Bronchial epithelial cell (primary cell): ENCODE measurements at places on chromosomes 5 and 9. TPM values are rescaled to one million over a fixed set of nuclear protein-coding genes. Genes with fewer than 3 reads are reported as not detected.

DNA sequence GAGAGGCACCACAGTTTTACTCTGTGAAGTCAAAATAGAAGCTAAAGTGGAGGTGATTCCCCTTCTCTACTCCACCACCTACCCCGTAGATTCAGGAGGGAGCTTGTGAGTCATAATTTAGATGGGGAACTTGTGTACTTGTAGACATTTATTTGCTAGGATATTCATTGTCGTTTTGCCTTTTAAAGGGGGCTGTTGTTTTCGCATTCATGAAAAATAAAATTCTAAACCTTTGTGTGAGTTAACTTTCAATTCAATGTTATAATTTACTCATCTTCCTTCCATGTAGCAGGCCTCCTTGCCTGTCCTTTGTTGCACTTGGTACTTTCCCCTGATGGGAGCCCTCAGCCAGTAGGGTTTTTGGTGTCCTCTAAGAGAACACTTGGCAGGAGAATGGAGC is 22.0 kb downstream of the SECISBP2 start:
- no peak for DNase-seq

- no peak for DNase-seq
Measured at GRCh38 chr9:132049323-132049882, 30.3 kb downstream of the MED27 start.

DNA sequence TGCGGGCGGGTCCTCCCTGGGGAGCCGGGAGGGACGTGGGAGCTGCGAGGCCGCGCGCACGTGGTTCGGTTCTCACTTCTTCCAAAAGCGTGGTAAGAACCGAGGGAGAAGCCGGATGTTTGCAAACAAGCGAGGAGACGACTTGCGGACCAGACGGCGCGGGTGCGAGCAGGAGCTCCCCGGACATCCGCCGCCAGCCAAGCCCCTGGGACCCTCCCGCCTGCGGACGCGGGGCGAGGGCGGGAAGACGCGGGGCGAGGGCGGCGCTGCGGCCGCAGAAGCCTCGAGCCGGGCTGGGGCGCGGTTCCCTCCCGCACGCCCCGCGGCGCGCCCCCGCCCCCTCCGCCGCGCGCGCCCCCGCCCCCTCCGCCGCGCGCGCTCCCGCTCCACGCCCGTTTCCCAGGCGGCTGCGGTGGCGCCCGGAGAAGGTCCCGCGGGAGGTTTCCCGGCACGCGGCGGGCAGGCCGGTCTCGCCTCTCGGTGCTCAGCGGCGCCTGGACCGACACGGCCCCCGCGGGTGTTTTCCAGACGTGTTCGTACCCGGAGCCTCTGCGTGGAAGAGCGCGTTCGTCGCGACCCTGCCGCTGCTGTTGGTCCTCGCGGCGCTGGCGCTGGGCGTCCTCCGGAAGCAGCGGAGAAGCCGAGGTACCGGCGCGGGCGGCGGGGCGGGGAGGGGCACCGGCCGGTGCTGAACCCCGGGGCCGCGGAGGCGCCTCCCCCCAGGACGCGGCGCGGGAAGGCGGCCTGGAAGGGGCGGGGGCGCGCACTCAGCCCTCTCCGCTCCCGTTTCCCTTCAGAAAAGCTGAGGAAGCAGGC is 12.8 kb downstream of the BTNL9 start:
- DNase-seq, result no peak

DNA sequence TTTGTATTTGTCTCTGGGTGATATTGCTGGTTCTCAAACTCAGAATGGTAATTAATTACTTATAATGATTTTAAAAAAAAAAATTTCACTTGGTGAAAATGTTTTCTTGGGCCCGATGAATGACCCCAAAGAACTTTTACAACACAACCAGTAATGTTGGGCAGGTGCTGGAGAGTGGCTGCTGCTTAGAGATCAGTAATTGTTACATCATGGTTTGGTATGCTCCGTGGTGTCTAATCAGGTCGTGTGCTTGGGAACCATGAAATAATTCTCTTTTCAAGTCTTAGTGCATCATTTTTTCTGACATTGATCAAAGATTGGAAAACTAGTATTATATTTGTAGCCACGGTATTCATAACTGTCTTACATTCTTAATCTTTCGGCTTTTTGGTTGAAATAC is 29.3 kb downstream of the PCBD2 start:
- DNase-seq, result no peak

GRCh38 chr5:59275510-59276324 is 617.8 kb downstream of the PDE4D start:
- DNase-seq, result peak; percentile 80

DNA sequence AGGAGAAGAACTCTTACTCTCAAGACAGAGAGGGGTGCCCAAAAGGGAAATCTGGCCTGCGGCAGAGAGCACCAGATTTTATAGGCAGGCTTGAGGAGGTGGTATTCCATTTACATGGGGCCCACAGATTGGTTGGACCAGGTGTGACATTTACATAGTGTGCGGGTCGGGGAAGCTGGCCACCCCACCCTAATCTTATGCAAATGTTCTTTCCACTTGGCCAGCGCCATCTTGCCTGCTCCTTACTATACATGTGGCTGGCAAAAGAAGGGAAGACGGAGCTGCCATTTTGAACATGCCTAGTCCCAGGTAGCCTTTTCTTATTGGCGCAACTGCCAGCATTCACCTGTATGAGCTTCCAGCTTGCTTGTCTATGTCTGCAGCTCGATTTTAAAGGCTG is 34.8 kb downstream of the PLEKHG4B start:
- no peak for DNase-seq

GRCh38 chr5:135535820-135536801 is at the start of gene NEUROG1:
Gene NEUROG1, minus strand, starts transcription at chr5:135535964. Its CDS starts 274 bp downstream, at chr5:135535690.
- DNase-seq, result no peak

DNA sequence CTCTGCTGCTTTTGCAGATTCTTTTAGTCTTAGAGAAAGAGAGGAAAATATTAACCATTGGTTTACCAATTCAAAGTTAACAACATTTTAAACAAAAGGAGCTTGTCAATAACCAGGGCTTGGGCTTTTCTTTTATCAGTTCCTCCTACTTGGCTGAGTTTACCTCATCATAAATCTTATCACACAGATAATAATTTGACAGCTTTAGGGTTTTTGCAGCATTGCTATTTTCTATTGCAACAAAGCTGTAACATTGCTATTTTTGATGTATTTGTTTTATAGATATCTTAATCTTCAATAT is 9.8 kb upstream of the ABL1 start:
- no peak for DNase-seq

DNA sequence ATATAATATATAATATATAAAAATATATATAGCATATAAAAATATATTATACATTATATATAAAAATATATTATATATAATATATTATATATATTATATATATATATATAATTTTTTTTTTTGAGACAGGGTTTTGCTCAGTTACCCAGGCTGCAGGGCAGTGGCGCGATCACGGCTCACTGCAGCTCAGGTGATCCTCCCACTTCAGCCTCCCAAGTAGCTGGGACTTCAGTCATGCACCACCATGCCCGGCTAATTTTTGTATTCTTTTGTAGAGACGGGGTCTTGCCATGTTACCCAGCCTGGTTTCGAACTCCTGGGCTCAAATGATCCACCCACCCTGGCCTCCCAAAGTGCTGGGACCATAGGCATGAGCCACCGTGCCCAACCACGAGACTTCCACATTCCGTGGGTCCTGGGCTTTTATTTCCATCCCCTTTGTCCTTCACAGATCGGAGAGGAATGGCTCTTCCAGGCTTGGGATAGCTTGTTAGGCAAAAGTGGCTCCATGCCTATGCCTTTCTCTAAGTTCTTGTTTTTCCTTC is 62.0 kb upstream of the IER5L start:
- no peak for DNase-seq

DNA sequence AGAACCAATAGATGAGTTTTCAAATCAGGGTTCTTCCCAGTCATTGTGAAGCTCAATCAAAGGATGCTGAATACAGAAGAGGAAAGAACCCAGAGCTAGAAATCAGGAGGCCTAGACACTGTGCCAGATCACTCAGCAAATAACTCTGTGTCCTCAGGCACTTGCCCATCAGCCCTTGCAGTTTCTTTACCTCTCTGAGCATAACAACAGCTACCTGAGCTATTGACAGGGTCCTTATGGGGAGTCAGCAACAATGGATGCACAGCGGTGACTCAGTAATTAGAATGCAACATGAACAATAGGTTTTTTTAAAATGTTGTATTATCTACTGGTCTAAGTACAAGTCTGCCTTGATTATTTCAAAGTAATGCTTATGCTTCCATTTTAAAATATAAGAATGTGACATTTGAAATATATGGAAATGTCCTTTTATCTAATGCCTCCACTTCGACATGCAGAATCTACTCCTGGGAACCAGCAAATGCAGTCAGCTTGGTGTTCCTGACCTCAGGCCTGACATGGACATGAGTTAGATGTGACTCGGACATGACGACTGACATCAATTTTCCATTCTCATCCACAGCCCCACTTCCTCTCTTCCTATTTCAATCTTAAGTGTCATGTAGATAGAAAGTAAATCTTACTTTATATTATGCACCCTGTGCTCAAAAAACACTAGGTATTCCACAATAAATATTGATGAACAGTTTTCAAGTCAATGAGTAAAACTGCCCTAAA is 155.0 kb downstream of the TLE1 start:
- DNase-seq, result peak; percentile 72

DNA sequence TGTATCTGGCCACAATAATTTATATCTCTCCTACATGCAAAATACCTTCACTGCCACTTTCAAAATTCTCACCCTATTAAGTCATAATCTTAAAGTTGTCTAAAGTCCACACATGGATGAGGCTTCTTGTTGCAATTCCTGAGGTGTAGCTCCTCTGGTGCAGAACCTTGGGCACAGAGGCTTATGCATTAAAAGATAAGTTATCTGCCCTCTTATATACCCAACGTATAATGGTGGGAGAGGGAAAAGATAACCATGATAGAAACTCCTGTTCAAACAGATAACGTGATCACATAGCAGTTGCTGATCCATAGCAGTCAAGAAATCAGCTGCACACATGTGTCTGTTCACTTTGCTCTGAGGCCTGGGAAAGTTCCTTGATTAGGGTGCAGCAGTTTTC is 1767.0 kb downstream of the MAT2B start:
- DNase-seq, result no peak

DNA sequence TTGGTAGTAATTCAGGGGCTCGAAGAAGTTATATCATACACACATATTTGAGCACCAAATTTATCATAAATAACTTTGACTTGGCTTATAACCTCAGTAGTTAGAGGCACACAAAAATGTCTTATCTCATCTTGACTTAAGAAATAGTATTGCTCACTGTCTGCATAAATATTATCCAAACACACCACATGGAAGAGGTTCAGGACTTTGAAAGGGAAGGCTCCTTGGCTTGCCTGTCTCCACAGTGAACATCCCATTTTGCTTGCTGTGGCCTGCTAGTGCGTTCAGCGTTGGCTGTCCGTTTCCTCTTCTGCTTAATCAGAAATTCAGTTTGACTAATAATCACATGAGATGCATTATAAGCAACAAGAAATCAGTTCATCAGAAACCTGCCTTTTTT is 13.9 kb downstream of the GRXCR2 start:
- no peak for DNase-seq

DNA sequence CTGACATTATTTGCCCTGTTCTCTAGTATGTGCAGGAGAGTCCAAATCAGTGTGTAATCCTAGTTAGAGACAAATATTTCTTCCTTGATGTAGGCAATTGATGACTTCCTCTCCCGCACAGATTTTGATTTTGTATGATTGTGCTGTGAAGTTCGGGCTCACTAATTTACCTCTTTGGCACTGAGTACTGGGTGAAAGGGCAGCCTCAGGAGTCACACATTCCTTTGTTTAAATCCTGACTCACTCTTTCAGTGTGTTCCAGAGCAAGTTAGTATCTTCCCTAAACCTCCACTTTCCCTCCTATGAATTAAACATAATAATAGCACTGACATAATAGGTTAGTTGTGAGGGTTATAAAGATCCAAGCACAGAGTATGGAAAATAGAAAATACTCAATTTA is 269.7 kb downstream of the ISL1 start:
- peak; percentile 81 for DNase-seq

- no peak for DNase-seq
Measured at GRCh38 chr9:123517512-123517911, 161.5 kb downstream of the CRB2 start.

- peak; percentile 100 for DNase-seq
Measured at GRCh38 chr9:121322037-121322736, 47.9 kb downstream of the STOM start.

GRCh38 chr5:116466727-116467464 is 107.7 kb downstream of the SEMA6A start:
- no peak for DNase-seq

- DNase-seq, result no peak
Measured at GRCh38 chr5:53712327-53712726, 151.9 kb downstream of the NDUFS4 start.

DNA sequence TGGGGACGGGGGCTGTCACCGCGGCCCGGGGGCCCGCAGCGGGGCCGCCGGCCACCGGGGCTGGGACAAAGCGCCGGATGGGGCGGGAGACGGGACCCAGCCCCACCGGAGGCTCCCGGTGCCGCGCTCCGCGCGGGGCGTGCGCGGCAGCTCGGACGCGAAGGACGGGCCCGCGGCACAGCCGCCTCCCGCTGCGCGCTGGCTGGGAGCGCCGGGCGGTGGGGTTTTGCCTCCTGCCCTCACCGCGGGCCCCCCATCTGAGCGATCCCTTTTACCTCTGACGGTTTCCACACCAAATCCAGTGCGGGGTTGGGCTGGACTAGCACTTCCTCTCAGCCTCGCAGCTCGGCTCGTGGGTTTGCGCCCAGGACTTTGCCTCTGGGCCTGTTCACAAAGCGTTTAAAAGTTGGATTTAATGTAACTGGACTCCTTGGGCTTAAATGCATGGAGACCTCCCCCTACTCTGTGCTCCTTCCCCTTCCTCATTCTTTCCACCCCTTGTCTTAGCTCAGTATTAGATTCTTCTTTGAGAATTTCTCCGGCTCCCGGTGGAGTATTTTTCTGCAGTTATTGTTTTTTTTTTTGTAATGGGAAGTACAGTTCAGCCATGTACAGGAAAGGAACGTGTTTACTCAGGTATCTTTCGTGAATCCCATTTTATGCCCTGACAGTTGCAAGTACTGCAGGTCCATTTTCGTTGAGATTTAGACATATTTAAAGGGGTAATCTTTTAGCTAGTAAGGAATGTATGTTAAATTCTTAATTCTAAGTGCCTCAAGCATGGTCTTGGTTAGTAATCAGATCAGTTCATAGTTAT is 691 bp downstream of the FCHO2 start:
- DNase-seq, result peak; percentile 51

DNA sequence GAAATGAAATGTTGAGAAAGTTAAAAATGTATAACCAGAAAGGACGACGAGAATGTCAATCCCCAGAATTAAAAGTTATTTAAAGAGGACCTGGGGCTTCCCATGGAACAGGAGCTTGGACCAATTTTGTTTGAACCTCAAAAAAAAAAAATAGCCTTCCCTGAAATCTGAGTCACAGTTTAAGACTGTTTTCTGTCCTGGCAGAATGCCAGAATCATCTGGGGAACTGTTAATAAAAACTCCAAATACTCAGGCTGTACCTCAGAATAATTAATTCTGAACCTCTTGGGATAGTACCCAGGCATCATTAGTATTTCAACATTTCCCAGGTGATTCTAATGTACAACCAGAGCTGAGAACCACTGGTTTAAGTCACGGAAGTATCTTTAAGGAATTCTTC is 102.2 kb upstream of the SLCO6A1 start:
- peak; percentile 40 for DNase-seq

- no peak for DNase-seq
Measured at GRCh38 chr5:118440496-118440895, 547.9 kb downstream of the DTWD2 start.

GRCh38 chr5:72884892-72885291 is 68.4 kb downstream of the TNPO1 start:
- DNase-seq, result no peak

ISL1 gene
- 1.8 and 6.1 TPM in 2 replicates for total RNA-seq

CDHR2 gene
- under 0.01 TPM in 2 replicates for total RNA-seq

GADD45G gene
- total RNA-seq, result under 0.01 and 1.0 TPM in 2 replicates

PDCD1LG2 gene
- under 0.01 and 0.64 TPM in 2 replicates for total RNA-seq

TICAM2 gene
- 0.26 and 0.38 TPM in 2 replicates for total RNA-seq

TMEM174 gene
- total RNA-seq, result not detected in 2 replicates

OGN gene
- not detected in 2 replicates for total RNA-seq
